Smooth muscle cell of bladder (primary cell): ENCODE measurements at places on chromosomes 3 and 15. TPM values are rescaled to one million over a fixed set of nuclear protein-coding genes. Genes with fewer than 3 reads are reported as not detected.

TICRR gene
- total RNA-seq = 0.28 and 0.92 TPM in 2 replicates

KLF15 gene
- 3.1 and 3.6 TPM in 2 replicates for total RNA-seq

FBXW12 gene
- not detected in 2 replicates for total RNA-seq

TNFAIP8L3 gene
- total RNA-seq = 10.0 and 14.2 TPM in 2 replicates

SNRPA1 gene
- total RNA-seq = 8.0 and 13.0 TPM in 2 replicates

NDUFB4 gene
- 36.7 and 36.8 TPM in 2 replicates for total RNA-seq

AADAC gene
- 11.3 and 16.1 TPM in 2 replicates for total RNA-seq

SPINK8 gene
- not detected in 2 replicates for total RNA-seq

CYP1A1 gene
- 0.09 and 0.71 TPM in 2 replicates for total RNA-seq

RPP25 gene
- total RNA-seq = 7.3 and 8.5 TPM in 2 replicates
